ENCODE measurements at places on chromosomes 4 and X.

DNA sequence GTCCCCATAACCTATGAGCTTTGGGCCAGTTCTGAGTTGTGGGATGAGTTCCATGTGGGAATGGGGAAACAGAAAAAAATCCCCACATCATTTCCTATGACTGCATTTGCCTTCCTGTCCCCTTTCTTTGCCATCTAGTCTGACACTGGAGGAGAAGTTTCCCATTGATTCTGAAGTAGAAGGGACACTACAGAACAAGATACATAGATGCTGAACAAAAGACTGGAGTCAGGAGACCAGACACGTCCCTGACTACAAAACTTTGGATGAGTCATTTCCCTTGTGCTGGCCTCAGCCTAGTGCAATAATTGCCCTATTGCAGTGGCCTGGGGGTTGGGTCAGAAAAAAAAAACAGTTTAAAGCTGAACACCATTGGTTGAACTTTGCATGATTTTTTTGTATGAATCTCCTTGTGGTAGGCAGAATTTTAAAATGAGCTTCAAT is 22.1 kb downstream of the BEX3 start:
- no peak for DNase-seq

DNA sequence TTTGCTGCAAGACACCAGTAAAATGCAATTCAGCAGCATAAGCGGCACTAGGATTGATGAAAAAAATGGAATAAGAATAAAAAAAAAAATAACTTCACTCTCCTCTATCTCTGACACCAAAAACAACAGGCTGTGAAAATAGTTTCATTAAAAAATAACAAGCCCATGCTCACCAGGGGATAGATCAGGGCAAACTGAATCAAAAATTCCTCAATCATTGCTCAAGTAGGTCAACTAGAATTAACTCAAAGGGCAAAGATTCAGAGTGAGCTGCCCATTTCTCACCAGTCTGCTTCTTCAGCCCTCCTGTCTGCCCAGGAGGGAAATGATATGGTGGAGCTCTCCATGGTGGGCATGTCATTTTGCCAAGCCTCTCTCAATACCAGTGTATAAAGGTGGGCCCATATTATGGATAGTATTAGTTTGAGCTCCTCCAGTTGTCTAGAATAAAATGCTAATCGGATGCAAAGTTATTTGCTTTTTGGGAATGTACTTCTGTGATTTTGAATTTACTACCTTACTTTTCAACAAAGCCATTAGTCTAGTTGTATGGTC is 153.9 kb downstream of the UNC5C start:
- DNase-seq, result no peak

DNA sequence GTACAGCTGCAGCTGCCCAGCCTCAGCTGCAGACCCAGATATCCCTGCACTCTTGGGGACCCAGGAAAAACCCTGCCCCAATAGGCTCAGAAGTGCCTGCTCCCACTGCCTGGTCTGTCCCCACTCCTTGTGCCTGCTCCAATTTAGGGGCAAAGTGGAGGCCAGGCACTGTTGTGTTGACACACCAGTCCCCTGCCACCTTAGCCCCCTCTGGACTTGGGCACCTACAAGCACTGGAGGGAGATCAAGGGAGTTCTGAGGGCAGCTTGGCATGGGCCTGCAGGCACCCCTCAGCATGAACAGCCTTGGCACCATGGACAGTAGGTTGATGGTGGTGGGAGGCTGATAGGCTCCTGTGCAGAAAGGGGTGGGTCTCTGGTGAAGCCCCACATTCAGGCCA is 2020.8 kb upstream of the ADGRL3 start:
- no peak for DNase-seq

DNA sequence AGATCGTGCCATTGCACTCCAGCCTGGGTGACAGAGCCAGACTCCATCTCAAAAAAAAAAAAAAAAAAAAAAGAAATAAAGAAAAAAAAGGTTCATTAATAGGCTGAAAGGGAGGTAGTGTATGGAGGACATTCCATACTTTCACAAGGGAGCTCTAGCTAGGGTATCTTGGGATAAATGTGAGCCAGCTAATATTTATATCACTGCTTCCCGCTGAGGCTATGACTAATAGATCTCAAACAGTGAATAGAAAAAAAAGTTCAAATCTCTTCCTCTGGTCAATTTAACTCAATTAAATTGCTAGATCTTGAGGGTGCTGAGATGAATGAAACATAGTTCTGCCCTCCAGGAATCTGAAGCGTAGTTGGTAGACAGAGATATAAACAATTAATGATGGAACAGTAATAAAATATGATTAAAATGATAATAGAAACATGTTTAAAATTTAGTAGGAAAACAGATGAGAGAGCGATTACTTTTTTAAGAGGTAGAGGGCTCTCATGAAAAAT is 55.7 kb upstream of the SHISA3 start:
- no peak for DNase-seq

DNA sequence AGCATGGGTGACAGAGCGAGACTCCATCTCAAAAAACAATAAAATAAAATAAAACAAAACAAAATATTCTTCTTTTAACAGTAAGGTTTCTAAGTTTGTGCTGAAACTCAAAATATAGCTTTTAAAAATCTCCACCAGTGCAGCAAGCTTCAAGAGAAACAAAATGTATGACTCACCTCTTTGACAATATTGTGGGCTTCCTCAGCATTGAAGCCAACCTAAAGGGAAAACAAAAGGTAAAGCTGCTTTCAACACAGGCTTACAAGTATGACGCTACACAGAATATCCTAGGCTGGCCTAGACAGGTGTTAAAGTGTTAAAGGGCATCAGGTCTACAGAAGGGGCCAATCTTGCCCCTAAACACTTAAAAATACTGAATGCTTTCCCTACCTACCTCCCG is 1.2 kb downstream of the DYNLT3 start:
- no peak for DNase-seq

Measured in stimulated activated CD4-positive, alpha-beta T cell treated with anti-CD3 and anti-CD28 coated beads, Interleukin-1b, Interleukin-23, amount 100 ng/mL, for 1 hour (primary cell).